ENCODE measurements at places on chromosomes 6 and 20.

DNA sequence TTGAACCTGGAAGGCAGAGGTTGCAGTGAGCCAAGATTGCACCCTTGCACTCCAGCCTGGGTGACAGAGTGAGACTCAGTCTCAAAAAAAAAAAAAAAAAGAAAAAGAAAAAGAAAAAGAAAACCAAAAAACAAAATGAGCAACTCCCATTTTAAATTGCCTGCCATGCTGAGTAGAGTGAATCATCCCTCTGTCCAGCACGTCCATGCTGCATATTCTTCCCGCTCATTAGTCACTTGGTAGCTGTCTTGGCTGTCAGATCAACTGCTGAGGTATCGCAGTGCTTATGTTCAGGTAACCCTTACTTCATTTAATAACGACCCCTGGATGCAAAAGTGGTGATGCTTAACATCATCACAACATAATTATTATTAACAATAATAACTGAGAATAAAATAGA, 72.6 kb upstream of the RNF24 start:
- DNase-seq = no peak

GRCh38 chr6:27287751-27288135, 24.3 kb downstream of the POM121L2 start:
- no peak for DNase-seq

DNA sequence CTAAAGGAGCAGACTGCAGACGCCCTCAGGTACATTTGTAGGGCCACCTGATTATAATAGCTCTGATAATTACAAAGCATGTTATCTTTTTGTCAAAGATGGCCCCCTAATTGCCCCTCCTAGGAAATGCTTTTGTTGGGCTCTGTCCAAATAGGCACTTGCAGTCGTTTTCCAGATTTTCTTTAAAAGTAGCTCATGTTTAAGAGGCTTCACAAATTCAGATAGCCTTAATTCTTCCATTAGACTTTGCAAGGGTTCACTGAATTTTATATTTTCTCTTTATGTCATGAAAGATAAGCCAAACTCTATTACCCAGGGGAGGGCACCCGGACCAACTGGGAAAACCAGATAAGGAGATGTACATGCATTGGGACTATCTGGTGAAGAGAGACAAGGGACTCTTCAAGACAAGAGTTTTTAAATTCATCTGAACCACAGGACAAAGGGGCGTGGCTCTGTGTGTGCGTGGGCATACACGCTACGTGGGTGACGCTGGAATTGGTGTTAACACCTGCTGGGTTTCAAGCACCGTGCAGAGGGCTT, 95.6 kb downstream of the TOX2 start:
- no peak for DNase-seq

GRCh38 chr6:18148304-18149025, 6.4 kb downstream of the TPMT start:
- no peak for DNase-seq

- no peak for DNase-seq
Observed at GRCh38 chr20:63917811-63918210, 22.9 kb downstream of the DNAJC5 start.

DNA sequence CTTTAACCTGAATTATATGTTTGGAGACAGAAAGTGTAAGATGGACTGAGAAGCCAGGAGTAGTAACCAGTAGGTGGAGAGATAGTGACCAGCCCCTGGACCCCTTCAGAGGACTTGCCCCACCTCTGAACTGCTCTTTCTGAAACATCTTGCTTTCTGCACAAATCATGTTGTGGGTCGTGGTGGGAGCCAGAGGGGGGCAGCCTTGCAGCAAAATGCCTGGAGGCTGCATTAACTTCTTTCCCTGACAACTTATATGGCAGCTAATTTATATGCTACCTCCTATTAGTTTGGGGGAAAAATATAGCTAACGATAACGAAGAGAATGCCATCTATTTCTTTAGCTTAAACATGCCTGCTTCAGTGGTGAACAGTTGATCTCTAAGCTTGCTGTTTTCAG, 859.8 kb downstream of the MAFB start:
- no peak for DNase-seq

DNA sequence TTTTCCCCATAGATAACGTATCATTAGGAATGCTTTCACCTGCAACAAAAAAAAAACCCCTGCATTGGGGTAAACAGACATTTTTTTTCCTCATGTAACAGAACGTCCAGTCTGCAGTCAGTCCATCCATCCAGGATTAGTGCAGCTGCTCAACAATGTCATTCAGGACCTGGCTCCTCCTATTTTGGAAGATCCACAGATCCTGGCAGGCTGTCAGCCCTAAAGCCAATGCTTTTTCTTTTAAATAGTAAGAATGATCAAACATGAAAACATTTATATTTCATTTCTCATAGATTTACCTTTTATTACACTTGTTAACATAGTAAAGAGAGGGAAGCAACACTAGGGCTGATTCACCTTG, 116.5 kb upstream of the CCDC28A start:
- no peak for DNase-seq

GRCh38 chr20:24949756-24950127, 673 bp downstream of the CST7 start:
- DNase-seq = no peak

- no peak for DNase-seq
Observed at GRCh38 chr6:37840940-37841300, 21.4 kb downstream of the ZFAND3 start.

GRCh38 chr20:7657569-7657968, 282.7 kb downstream of the HAO1 start:
- no peak for DNase-seq

- no peak for DNase-seq
Observed at GRCh38 chr20:54205450-54205849, 2.4 kb upstream of the PFDN4 start.

DNA sequence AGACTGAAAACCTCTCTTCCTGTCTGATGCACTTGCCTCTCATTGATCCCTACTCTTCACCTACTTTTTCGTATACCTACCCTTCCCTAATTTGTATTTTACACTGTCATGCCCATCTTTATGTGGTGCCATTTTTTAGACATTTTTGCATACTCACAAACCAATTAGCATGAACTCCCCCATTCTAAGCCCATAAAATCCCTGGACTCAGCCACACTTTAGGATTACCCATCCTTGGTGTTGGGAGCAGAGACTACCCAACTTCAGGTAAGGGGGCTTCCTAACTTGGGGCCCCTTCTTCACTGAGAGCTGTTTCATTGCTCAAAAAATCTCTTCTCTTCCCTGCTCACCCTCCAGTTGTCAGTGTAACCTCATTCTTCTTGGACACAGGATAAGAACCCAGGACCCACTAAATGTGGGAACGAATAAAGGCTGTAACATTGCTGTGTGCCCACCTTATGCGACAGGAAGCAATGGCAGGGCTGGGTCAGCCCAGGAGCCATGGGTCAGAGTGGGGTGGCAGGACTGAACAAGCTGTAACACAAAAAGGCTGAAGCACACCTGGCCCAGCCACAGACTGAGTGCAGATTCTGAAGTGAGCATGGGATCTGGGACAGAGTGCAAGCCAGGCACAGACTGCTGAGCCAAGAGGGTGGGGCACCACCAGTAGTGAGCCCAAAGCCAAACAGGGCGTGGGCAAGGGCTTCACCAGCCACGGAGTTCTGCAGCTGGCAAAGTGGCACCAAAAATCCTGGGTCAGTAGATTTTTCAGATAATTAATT, 789.1 kb upstream of the HS3ST5 start:
- DNase-seq = no peak

GRCh38 chr6:26304213-26304796, 60.7 kb upstream of the BTN3A2 start:
- no peak for DNase-seq

DNA sequence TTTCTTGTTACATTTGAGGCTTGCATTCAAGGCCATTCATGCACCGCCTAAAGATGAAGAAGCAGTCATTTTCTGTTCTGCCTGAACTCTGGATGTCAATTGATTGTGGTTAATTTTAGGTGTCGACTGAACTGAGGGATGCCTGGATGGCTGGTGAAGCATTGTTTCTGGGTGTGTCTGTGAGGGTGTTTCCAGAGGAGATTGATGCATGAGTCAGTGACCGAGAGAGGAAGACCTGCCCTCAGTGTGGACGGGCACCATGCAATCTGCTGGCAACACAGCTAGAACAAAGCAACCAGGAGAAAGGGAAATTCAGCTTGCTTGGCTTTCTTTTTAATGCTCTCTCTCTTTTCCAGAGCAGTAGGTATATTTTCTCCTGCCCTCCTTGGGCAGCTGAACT, 164.1 kb upstream of the ECI2 start:
- no peak for DNase-seq
